T1000 (cell line): ENCODE measurements at places on chromosomes 6 and 20.
A peak's percentile ranks its signal among the peaks of the same experiment; 100 is the strongest.

GRCh38 chr6:118743746-118744145, 92.4 kb upstream of the CEP85L start:
- no peak for DNase-seq

DNA sequence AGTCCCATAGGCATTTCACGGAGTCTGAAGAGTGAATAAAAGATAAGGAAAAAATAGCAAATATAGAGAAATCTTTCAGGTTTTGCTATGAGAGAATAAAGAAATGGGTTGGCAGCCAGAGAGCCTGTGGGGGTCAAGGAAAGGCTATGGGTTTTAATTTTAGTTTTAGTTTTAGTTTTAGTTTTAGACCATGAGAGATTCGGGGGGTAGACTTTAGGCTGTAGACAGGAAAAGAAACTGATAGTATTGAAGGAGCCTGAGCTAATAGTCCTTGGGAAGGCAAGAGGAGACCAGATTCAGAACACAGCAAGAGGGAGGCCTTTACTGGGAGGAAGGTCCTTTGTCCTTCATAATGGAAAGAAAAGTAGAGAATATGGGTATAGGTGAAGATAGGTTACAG, 19.3 kb downstream of the DOP1A start:
- DNase-seq: no peak

GRCh38 chr6:28943557-28944411, 20.0 kb upstream of the TRIM27 start:
- DNase-seq: peak; percentile 56

- DNase-seq: no peak
Measured at GRCh38 chr6:6438286-6438685, 117.8 kb upstream of the F13A1 start.

- DNase-seq: no peak
Measured at GRCh38 chr20:32988008-32988407, 16.2 kb downstream of the SUN5 start.

- no peak for DNase-seq
Measured at GRCh38 chr6:20630136-20630535, 95.9 kb downstream of the CDKAL1 start.

- DNase-seq: no peak
Measured at GRCh38 chr6:116446399-116446798, 14.8 kb upstream of the CALHM6 start.

DNA sequence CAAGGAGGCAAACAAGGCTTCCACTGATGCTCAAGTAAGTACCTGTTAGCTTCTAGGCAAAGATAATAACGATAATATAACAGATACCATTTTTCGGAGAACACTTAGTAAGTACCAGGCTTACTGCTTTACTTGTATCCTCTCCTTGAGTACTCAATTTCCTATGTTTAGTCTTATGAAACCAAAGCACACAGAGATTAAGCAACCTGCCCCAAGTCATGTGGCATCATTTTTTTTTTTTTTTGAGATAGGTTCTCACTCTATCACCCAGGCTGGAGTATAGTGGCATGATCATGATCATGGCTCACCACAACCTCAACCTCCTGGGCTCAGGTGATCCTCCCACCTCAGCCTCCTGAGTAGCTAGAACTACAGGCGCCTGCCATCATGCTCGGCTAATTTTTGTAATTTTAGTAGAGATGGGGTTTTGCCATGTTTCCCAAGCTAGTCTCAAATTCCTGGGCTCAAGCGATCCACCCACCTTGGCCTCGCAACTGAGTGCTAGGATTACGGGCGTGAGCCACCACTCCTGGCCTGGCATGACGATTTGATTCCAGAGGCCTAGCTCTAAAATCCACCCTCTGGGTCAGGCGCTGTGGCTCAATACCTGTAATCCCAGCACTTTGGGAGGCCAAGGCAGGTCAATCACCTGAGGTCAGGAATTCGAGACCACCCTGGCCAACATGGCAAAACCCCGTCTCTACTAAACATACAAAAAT, 14.0 kb downstream of the SPAG4 start:
- DNase-seq: no peak

- no peak for DNase-seq
Measured at GRCh38 chr6:153941768-153942167, 97.3 kb upstream of the OPRM1 start.

DNA sequence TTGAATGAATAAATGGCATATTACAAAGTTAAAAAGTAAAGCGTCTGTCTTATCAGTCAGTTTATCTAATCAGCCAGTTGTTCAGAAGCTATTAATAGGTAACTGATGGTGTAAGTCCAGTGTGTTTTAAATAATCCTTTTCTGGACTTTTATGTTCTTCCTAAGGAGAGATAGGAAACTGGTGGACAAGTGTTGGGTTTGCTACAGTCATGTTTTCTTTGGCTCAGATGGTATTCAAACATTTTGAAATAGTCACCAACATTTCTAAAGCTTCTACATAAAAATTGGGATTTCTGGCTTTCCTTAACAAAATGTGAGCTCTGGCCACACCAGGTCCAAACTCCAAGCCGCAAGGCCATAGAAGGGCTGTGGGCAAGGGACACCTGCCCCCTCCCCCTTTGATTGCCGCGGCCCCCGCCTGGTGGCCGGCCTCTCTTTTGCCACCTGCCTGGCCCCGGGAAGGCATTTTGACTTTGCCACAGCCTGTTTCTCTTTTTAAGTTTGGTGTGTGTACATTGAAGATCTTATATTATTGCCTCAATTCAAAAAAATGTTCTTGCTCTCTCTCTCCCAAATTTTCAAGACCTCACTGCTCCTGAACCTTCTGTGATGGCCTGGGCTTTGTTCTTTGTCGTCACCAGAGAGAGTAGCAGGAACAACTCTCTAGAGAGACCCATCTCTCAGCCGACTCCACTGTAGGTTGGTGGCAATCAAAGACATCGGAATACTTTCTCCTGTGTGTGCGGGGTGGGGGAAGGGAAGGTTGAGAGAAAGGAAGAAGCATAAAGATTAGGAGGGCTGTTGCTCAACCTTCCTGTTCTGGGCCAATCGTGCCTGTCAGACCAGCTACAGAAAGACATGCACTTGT, 84.0 kb upstream of the ZNF217 start:
- no peak for DNase-seq

GRCh38 chr6:125269328-125269985, 32.3 kb downstream of the HDDC2 start:
- no peak for DNase-seq

GRCh38 chr6:31070711-31071197, 41.6 kb downstream of the C6orf15 start:
- peak; percentile 30 for DNase-seq

DNA sequence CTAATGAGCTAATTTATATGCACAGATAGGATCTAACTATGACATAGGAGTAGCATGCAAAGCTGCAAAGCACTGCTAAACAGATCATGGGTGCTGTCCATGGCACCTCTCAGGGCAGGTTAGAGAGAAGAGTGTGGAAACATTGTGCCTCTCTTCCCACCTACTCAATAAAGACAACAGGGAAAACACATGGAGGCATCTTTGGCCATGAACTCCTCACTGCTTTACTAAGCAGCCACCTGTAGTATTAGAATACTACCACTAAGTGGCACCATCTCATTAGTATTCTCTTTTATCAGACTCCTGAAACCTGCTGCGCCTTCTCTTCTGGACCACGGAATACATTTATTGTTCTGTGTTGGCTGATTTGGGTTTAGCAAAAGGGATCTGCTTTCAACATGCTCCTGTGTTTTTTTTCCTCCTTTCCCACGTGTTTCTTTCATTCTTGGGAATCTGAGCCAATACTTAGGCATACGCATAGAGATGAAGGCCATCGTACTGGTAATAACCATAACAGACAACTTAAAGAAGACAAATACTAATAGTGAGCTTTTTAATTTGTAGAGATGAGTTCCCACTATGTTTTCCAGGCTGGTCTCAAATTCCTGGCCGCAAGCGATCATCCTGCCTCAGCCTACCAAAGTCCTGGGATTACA, 9.4 kb upstream of the HDDC2 start:
- no peak for DNase-seq

DNA sequence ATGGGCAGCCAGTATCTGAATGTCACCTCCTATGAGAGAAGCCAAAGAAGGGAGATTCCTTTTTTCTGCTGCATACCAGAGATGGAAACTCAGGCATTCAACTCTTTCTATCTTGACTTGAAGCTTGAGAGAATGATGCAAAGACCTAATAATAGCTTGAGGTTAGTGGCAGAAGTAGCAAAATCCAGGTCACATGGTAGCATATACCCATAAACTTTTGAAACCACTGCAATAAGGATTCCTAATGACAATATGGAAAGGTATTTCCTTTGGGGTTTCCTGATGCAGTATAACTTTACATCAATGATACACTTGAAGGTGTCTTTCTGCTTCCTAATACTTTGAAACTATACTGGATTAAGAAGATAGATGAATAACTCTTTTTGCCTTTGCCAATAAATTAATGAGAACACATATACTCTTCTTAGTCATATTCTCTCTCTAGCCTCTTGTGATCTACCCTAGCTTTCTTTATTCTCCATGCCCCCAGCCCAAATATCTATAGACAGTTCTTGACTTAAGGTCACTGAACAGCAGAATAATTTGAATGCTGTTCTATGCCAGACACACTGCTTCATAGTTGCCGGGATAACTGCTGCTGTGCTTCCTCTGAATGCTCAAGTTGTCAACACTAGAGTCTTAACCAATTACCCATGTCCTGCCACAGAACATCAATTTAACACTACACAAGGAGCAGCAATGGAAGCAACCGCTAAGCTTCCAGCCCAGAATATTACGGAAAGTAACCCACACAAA, 155.5 kb upstream of the SIM1 start:
- DNase-seq: no peak

DNA sequence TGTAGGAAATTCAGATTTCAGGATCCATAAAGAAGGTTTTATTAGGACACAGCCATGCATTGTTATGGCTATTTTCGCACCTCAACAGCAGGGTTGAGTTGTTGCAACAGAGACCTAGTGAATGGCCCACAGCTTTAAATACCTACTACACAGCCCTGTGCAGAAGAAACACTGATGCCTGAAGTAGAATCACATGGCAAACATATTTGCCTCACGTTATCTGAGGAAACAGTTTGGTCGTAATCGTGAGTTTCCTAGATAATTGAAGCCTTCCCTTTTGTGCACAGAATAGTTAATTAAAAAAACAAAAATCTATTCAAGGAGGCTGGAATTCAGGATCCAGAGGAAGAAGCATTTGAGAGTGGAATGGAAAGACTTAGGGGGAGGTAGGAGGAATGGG, 55.1 kb downstream of the GCNT2 start:
- no peak for DNase-seq

- DNase-seq: no peak
Measured at GRCh38 chr20:58479726-58480440, 35.3 kb downstream of the APCDD1L start.

DNA sequence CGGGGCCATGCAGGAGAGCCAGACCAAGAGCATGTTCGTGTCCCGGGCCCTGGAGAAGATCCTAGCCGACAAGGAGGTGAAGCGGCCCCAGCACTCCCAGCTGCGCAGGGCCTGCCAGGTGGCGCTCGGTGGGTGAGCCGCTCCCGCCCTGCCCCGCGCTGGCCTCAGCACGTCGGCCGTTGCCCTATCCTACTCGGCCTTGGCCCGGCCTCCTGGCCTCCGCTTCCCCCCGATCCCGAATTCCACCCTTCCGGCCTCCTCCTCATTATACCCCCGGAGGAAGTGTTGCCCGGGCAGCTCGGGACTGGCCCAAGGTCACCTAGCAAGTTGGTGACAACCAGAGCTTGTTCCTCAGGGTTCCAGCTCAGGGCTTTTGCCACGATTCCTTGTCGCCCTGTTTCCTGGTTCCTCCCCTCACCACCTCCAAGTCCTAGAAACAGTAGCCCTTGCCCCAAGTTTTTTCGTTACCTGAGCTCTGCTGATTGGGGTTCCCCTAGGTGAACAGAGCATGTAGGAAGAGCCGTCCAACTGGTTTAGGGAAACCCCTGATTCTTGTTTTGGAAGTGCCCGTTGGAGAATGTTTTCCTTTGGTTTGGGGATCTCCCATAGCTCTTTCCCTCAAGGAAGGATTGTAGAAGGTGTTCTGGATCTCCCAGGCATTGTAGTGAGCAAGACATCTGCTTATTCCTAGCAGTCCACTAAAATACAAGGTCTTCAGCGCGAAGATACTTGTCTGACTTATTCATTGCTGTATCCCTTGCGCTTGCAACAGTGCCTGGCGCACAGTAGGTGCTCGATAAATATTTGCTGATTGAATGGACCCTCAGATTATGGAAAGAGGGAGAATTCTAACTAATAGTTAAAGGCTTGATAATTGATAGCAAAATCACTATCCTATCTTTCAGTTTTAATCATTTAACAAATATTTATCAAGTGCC, 641 bp downstream of the ARFGEF2 start:
- DNase-seq: no peak

GRCh38 chr6:139546106-139546472, 171.6 kb upstream of the CITED2 start:
- no peak for DNase-seq

DNA sequence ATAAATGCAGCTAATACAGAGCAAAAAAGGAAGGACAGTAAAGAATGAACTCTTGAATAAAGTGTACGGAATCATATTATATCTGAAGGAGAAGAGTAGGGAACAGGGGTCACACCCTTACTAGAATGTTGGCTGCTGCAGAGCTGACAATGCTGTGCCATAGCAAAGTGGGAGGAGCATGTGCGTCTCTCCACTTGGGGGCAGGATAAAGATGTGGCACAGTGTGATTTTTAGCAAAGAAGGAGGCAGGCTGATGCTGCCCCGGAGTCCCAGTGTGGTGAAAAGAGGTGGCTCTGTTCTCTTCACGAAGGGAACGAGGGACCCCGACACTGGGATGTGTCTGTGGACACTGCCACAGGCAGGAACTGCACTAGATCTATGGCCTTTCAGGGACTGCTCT, 67.5 kb downstream of the INSM1 start:
- no peak for DNase-seq

GRCh38 chr6:147390909-147391536, 117.5 kb upstream of the SAMD5 start:
- DNase-seq: no peak

DNA sequence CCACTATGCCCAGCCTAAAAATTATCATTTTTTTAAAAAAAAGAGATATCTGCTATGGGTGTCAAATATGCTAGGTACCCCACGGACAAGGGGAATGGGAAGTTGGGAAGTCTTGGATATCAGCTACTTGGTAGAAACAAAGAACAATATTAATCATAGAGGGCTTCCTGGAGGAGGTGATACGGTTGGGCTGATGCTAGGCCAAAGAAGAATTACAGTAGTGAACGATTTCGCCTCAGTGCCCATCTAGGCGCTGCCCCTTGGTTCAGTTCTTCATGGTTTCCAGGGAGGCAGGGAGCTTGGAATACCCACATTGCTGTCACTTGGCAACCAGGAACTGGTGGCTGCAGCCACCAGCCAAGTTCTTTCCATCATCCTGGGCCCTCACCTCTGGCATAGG, 5.5 kb upstream of the PSMF1 start:
- no peak for DNase-seq

GRCh38 chr20:57308451-57309271, 20.9 kb upstream of the SPO11 start:
- DNase-seq: no peak

DNA sequence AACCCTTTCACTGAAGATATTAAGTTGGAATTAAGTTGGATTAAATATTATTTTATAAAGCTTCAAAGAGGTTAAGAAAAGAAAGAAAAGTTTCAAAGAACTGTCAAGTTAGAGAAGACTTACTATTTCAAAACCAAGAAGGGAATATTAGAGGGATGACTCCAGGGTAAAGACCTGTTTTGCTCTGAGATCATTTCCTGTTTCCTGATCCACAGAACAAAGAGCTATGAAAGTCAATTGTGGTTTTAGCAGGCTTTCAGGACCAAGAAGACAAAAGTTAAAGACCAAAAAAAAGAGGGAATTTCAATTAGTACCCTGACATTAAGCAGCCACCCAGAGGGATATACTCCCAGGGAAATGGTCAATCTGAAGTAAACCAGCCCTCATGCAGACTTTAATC, 19.4 kb downstream of the ESF1 start:
- no peak for DNase-seq
